HT-29 (cell line): ENCODE measurements at places on chromosomes 1 and 21. TPM values are rescaled to one million over a fixed set of nuclear protein-coding genes. Genes with fewer than 3 reads are reported as not detected.

Gene LEFTY2
- total RNA-seq = not detected in 2 replicates

Gene OR2L3
- total RNA-seq = not detected in 2 replicates

Gene KRTAP6-2
- not detected in 2 replicates for total RNA-seq

Gene FAM151A
- total RNA-seq = not detected in 2 replicates

Gene SPAG17
- not detected in 2 replicates for total RNA-seq

Gene CYP4A22
- total RNA-seq = not detected in 2 replicates

Gene DCDC2B
- not detected in 2 replicates for total RNA-seq

Gene RIT1
- 6.5 and 14.8 TPM in 2 replicates for total RNA-seq

Gene RNF186
- not detected in 2 replicates for total RNA-seq

Gene SAMD11
- total RNA-seq = 0.10 TPM in 1 of 2 replicates, not detected in the other

Gene AGT
- total RNA-seq = 0.76 and 1.5 TPM in 2 replicates

Gene AMY2A
- total RNA-seq = not detected in 2 replicates

Gene MUL1
- total RNA-seq = 17.3 and 19.1 TPM in 2 replicates

Gene STYXL2
- total RNA-seq = not detected in 2 replicates

Gene KIF26B
- total RNA-seq = 0.74 and 0.76 TPM in 2 replicates

Gene PADI2
- total RNA-seq = 3.4 and 3.8 TPM in 2 replicates

Gene FAAH
- total RNA-seq = 53.2 and 62.9 TPM in 2 replicates

Gene ZNF593OS
- total RNA-seq = 1.6 TPM in 1 of 2 replicates, not detected in the other

Gene LCE2A
- not detected in 2 replicates for total RNA-seq

Gene TCHHL1
- total RNA-seq = not detected in 2 replicates

Gene GNG12
- total RNA-seq = 31.1 and 32.1 TPM in 2 replicates

Gene C4BPB
- 8.4 and 13.7 TPM in 2 replicates for total RNA-seq

Gene PUSL1
- 152 and 157 TPM in 2 replicates for total RNA-seq
